ENCODE measurements at places on chromosomes 4 and X. TPM values are rescaled to one million over a fixed set of nuclear protein-coding genes. Genes with fewer than 3 reads are reported as not detected.

DNA sequence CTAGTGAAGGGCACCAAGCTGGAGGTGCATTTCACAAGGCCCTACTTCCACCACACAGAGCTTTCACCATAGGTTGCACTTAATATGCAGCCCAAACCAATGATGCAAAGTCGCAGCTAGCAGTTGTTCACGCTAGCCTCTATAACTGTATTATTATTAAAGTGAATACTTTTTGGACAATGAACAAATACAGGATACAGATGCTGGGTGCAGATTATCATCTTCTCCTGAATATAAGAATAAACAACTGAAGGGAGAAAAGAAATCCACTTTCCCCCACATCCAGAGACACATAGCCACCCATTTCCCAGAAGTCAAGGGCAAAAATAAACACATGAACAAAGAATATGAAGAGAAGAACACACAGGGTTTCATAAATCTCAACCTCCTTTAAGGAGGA is 107.2 kb downstream of the PRDM5 start:
- no peak for DNase-seq

The NLGN4X gene
- not detected for total RNA-seq

- DNase-seq, result no peak
These were observed 51.3 kb downstream of the UGT8 start for GRCh38 chr4:114649908-114650307.

- no peak for DNase-seq
These were observed 222.4 kb upstream of the ANKRD50 start for GRCh38 chr4:124934916-124935315.

DNA sequence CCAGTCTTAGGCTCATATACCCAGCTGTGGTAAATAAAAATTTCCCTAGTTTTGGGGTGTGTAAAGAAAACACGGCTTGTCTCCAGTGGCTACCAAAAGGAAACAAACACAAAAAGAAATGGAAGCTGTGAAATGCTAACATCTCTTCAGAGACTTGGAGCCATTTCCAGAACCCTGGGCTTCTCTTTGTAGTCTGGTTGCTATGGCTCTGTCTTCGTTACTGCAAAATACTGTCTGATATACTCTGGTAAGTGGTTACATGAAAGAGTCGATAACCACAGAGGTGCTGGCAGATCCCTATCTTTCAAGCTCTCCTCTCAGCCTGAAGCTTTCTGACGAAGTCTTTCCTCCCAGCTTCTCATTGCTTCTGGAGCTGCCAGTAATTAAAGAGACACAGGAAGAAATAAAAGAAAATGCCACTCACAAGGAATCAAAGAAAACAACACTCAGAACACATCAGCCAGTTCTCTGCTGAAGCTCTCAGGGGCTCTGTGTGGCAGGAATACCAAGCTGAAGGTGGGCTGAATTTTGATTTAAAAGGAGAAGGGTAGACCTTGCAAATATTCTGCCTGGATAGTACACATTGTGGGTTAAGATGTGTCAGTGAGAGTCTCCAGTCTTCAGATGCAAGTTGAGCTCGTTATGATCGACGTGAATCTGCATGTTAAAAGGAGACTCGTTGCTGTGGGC is 107.6 kb upstream of the FAM9C start:
- DNase-seq, result no peak

The PDE6B gene
- not detected for total RNA-seq

The TREX2 gene
- total RNA-seq, result not detected

DNA sequence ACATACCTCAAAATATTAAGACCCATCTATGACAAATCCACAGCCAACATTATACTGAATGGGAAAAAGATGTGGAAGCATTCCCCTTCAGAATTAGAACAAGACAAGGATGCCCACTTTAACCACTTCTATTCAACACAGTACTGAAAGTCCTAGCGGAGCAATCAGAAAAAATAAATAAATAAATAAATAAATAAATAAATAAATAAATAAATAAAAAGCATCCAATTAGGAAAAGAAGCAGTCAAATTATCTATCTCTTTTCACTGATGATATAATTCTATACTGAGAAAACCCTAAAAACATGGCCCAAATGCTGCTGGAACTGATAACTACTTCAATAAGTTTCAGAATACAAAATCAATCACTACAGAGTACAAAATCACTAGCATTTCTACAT is 67.5 kb downstream of the PRR32 start:
- DNase-seq, result no peak

GRCh38 chrX:132480581-132481203 is 8.1 kb downstream of the MBNL3 start:
- DNase-seq, result no peak

DNA sequence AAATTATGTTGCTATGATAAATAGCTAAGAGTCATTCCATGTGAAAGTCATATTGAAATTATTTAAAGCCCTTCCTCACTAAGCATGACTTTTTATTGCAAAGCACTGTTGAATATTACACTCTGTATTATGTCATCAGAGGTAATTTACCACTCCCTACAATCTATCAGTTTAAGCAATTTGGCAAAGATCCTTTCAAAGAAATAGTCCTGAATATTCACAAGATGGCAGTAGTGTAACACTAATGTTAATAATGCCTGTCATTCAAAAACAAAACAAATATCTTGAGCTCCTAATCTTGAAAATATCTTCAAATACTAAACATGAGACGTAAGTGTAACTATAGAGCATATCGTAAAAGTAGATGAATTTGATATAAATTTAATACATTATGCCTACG is 208.6 kb upstream of the TECRL start:
- DNase-seq, result peak; percentile 9

DNA sequence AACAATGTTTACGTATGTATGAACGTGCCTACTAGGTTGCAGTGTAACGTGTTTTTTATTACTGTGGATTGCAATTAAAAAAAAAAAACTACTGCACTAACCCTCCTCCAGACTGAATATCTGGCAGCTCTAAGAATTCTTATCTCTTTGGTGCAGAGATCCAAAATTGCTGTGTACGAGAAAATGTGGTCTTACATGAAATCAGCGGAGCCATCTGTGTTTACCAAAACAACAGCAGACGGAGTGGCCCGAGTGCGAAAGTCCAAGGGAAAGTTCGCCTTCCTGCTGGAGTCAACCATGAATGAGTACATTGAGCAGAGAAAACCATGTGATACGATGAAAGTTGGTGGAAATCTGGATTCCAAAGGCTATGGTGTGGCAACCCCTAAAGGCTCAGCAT is 268.1 kb downstream of the THOC2 start:
- DNase-seq, result no peak

GRCh38 chr4:140315970-140316369 is 57.5 kb upstream of the SCOC start:
- DNase-seq, result no peak
